ENCODE measurements at places on chromosomes 2 and 18.

- DNase-seq, result no peak
These were observed 122.1 kb upstream of the RMDN2 start for GRCh38 chr2:37802899-37803379.

GRCh38 chr18:47680488-47680887 lies 250.0 kb downstream of the SMAD2 start:
- DNase-seq, result no peak

DNA sequence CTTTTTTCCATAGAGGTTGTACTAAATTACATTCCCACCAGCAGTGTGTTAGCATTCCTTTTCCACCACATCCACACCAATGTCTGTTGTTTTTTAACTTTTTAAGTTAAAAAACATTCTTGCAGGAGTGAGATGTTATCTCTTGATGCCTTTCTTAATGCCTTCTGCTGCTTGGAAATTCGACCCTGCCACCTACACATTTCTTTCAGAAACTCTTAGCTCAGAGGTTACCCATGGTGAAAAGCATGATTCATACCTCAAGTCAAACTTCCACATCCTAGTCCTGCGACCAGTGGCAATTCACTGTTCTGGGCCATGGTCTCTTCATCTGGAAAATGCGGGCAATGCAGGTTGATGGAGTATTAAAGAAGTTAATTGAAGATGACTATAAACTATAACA lies 12.7 kb upstream of the HNMT start:
- no peak for DNase-seq

GRCh38 chr2:66555091-66555490 lies 120.2 kb downstream of the MEIS1 start:
- DNase-seq, result no peak

DNA sequence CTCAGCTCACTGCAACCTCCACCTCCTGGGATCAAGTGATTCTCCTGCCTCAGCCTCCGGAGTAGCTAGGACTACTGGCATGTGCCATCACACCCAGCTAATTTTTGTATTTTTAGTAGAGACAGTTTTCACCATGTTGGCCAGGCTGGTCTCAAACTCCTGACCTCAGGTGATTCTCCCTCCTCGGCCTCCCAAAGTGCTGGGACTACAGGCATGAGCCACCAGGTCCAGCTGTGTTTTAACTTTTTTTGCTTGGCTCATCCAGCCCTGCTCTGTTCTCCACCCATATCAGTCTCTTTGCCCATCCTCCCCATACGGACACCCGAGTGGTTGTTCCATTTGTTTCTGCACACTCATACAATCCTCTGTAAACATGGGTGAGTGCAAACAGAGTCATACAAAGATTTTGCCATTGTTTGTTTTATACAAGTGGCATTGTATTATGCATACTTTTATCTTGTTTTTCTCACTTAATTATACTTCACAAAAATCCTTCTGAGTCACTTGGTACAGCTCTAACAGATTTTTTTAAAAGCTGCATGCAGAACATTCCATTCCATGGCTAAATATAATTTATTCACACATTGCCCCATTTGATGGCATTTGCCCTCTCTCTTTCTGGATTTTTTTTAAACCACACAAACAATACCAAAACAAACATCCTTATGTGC lies 5.3 kb downstream of the APOB start:
- no peak for DNase-seq

Measured in DMS 273 treated with DMSO at 0.1 percent for 48 hours (cell line).